Stimulated activated CD4-positive, alpha-beta T cell treated with anti-CD3 and anti-CD28 coated beads, Interleukin-15, amount 100 ng/mL, for 1 hour (primary cell): ENCODE measurements at places on chromosomes 7 and 10.

- DNase-seq = no peak
These were observed 260.7 kb downstream of the KLF6 start for GRCh38 chr10:3524086-3524960.

- no peak for DNase-seq
These were observed 95.5 kb downstream of the MBL2 start for GRCh38 chr10:52677086-52677485.

DNA sequence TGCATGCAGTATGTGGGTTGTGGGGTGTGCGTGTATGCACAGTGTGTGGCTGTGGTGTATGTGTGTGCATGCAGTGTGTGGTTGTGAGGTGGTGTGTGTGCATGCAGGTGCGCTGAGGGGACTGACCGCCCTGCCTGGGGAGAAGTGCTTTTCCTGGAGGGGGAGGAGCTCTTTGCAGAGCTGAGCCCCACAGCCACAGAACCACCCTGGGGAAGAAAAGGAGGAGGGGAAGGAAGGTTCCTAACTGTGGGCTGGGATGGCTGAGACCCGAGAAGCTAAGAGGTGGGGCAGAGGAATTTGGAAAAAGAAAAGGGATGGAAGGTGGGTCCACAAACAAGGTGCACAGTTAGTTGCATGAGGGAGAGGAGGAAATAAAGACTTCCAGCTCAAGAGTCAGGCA lies at the start of gene TRPV5:
TSS of gene TRPV5 (minus strand) at position 123 of the 400 bp plus-strand sequence. CDS start 287 bp downstream, outside the sequence.
- DNase-seq = no peak

- no peak for DNase-seq
These were observed 20.7 kb downstream of the PLPP4 start for GRCh38 chr10:120477743-120478141.

GRCh38 chr7:73895626-73896025 lies 34.7 kb downstream of the TMEM270 start:
- DNase-seq = no peak

GRCh38 chr7:32586291-32587221 lies 91.3 kb downstream of the AVL9 start:
- no peak for DNase-seq

DNA sequence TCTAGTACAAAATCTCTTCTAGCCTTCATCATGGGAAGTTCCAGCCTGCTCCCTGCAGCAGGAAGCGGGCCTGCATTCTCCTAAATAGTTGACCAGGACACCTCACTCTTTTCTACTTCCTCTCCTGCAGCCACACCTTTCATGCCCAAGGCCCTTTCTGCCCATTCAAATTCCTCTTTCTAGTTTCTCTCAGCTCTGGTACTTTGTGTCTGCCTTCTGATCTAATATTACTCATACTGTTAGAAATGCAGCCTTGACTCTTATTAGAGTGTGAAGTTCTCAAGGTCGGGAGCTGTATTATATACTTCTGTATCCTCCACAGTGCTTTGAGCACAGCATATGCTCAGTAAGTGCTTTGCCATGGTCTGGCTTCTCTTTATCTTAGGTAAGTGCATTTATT lies 103.1 kb downstream of the PRKCQ start:
- no peak for DNase-seq
